CD14-positive monocyte (primary cell): ENCODE measurements at places on chromosomes 5 and 9.

DNA sequence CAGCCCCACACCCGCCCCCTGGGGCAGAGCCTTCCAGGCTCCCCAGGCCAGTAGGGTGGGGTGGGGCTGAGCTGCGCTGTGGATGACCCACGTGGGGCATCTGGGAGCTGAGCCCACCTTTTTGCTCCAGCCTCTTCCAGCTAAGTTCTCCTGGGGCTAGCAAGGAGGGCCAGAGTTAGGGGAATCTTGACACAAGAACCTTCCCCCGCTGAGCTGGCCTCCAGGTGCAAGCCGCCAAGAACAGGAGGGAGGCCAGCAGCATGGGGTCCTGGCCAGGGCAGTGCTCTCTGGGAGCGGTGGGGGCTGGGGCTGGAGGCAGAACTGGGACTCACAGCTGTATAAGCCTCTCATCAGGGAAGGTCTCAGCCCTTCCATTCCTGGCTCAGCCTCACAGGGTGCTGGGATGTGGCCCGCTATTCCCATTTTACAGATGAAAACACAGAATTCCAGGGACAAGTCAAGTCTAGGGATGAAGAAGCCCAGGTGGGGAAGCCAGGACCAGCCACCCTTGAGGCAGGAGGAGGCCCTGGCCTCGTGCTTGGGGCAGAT lies 21.5 kb downstream of the SARDH start:
- no peak for DNase-seq

GRCh38 chr9:89813482-89813881 lies 208.7 kb downstream of the GADD45G start:
- DNase-seq = no peak

- DNase-seq = no peak
Observed at GRCh38 chr5:125381290-125381689, 634.9 kb upstream of the ZNF608 start.

DNA sequence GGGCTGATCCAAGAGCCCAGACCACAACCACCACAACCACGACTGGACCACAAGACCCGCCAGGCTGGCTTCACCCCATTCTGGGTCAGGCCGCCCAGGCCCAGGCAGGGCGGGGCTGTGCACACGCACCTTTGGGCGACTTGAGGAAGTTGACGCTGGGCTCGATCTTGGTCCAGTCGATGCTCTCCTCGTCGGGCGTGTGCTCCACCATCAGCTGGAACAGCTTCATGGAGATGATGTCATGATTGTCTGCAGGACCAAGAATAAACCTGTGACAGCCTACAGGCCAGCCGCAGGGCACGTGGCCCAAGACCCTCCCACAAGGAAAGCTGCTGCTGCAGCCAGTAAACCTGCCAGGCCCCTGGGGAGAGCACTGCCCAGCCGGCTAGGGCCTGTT lies 17.3 kb downstream of the LMAN2 start:
- no peak for DNase-seq

DNA sequence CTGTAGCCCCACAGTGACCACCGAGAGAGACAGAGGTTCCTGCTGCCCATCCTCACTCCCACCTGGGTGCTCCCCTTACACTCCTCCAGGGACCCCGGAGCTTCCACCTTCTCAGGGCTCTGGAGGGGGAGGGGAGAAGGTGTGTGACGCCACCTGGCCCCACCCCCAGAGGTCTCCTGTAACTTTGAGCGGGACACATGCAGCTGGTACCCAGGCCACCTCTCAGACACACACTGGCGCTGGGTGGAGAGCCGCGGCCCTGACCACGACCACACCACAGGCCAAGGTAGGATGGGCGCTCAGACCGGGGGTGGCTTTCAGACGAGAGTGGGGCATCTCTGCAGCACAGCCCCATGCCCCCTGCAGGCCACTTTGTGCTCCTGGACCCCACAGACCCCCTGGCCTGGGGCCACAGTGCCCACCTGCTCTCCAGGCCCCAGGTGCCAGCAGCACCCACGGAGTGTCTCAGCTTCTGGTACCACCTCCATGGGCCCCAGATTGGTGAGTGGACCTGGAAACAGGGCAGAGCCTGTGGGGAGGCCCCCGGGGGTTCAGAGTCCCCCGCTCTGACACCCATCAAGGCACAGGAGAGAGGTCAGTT lies 4.5 kb downstream of the MAMDC4 start:
- no peak for DNase-seq

GRCh38 chr9:112380102-112380824 lies at the start of gene HSDL2:
Gene HSDL2, plus strand, starts transcription at chr9:112380108. Its CDS starts 56 bp downstream, at chr9:112380164.
- DNase-seq = peak; percentile 20

GRCh38 chr5:60719329-60719728 lies 19.4 kb upstream of the DEPDC1B start:
- no peak for DNase-seq

- no peak for DNase-seq
Observed at GRCh38 chr5:53481159-53481886, 894 bp downstream of the FST start.

DNA sequence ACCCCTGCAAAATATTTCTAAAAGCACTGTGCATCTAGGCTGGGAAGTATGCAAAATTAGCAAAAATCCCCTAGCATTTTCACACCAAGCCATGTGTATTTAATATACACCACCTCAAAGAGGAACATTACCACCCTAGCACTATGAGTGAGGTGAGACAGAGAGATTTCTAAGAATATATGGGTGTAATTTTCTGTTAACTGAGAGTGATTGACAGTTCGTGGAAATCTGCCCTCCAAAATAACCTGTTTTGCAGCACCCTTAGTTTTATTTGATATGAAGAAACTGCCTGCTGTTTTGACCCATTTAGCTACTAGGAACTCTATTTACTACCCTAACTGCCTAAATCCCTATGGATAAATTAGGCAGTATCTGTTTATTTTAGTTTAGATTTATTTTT lies 64.2 kb upstream of the CDKN2B start:
- no peak for DNase-seq

- peak; percentile 44 for DNase-seq
Observed at GRCh38 chr5:143176048-143176447, 227.4 kb downstream of the NR3C1 start.

- DNase-seq = no peak
Observed at GRCh38 chr5:132115375-132115774, 41.8 kb downstream of the CSF2 start.

GRCh38 chr5:86909418-86910295 lies 291.9 kb downstream of the COX7C start:
- DNase-seq = no peak

DNA sequence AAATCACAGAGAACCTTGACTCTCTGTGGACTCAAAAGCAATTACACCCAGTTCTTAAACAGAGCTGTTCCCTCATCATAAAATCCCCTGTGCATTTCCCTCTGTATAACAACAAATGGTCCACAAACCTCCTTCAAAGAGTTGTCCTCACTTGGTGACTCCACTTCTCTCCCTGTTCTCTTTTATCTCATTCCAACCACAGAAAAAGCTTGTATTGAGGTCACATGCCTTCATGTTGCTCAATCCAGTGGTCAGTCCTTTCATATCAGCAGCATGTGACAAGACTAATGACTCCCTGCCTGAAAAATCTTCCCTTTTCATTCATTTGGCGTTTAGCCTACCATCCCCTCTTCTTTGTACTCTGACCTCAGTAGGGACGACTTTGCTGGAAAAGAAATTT lies 158.0 kb downstream of the DEPDC1B start:
- DNase-seq = peak; percentile 81

- no peak for DNase-seq
Observed at GRCh38 chr9:903886-904285, 62.4 kb downstream of the DMRT1 start.

DNA sequence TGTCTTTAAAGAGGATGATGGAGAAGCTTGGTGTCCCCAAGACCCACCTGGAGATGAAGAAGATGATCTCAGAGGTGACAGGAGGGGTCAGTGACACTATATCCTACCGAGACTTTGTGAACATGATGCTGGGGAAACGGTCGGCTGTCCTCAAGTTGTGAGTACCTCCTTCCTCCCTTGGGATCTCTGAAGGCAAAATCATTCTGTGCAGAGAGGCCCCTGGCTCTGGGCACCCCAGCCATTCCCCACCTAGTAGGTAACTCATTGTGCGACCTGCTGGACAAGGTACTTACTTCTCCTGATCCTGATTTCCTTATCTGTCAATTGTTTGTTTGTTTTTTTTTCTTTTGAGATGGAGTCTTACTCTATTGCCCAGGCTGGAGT lies 7.6 kb upstream of the NUP214 start:
- DNase-seq = no peak

DNA sequence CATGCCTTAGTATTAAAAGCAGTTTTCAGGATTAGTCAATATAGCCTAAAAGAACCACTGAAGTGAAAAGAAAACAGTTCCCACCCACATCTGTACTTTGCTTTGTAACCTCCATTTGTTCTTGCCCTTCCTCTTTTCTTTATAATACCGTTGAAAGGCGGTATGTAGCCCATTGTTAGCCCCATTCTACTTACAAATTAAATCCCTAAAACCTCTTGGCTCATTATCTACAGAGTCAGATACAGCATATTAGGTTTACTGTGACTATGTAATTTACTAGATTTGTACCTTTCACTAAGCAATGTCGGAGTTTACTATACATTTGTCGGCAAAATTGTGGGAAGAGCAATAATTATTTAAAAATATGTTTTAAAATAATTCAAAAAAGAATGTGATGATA lies 17.3 kb downstream of the ALDH1A1 start:
- DNase-seq = no peak

GRCh38 chr5:108505608-108506007 lies 123.7 kb upstream of the FBXL17 start:
- DNase-seq = no peak

DNA sequence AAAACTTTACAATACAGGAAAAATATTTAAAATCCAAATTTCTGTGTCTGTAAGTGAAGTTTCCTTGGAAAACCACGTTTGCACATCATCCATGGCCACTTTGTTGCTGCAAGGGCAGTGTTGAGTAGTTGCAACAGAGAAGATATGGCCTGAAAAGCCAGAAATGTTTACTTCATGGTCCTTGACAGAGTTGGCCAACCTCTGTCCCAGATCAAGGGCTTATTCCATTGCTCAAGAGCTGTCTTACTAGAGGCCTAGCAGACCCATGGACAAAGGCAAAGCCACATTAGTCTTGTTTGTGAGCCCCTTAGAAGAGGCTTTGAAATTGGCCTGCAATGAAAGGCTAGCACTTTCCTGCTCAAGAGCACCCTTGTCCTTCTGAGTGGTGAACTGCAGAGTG lies 119.4 kb downstream of the GAS1 start:
- DNase-seq = no peak

DNA sequence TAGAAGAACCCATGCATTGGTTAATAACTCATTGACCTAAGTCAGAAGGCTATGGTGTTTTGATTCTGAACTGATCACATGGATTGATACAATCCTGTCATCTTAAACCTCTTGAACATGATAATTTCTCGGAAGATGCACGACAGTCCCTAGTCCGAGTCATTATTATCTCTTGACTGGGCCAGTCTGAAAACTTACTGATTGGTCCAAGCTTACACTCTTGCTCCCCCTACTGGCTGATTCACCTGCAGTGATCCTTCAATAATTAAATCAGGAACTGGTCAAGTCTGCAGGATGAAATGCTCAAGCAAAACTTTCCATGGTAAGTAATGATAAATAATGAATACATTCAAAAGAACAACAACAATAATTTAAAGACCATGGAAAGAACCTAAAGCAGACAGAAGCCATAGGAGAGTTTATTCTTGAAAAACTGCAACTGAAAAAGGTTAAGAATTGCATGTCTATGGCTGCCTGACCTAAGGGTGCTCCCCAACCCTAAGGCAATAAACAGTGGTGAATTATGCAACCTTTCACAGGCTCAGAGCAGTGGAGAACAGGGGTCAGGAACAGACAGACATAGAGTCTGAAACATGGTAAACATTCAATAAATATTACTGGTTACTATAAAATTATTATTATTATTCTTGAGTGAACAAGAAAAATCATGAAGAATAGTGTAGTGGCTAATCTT lies 79.3 kb downstream of the BRINP1 start:
- DNase-seq = peak; percentile 29

DNA sequence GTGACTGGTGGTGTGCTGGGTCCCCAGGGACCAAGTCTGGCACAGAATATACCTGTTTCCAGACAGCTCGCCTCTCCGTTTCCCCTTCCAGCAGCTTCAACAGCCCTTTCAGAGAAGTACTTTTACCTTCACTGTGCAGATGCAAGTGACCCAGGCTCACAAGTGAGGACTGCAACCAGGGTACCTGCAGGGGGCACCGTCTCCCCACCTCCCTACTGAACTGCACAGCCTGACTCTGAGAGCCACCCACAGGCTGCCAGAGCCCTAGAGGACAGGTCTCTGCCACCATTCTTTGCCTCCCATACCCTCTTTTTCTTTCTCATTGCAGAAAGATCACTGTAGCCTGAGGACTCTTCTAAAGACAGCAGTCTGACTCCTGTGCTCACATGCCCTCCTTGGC lies 15.4 kb downstream of the IL9 start:
- no peak for DNase-seq

DNA sequence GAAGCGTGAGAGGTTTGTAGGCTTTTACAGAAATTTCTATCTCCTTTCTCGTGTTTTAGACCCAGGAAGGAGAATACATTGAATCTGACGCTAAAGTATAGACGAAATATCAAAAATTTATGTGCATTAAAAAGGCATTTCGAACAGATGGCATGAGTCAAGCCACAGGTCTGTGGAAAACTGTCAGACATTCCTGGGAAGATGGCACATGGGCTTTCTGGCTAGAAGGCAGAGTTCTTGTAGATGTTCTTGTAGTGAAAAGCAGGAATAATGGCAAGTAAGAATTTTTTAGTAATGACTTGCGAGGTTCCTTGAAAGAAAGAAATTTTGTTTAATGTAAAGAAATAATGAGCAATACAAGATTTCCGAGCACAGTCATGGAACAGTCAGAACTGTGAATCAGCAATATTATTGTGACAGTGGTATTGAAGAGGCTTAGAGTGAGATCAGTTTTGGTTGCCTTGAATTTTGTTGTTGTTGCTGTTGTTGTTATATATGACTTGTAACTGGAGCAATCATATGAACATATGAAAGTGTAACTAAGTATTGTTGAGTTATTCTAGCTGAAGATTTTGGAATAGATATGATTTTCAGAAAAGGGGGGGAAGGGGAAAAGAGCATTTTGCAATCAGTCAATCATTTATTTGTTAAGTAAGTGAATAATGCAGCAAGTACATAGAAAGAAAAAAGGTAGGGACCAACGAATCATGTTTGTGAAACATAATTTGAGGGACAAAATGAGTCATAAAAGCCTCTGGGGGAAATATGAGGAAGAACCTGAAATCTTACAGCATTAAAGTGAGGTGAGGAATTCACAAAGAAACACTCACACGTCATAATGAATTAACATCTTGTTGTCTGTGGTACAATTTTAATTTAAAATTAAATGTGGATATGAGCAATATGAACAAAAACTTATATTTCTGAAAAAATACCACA lies 339.0 kb upstream of the CTNND2 start:
- no peak for DNase-seq

DNA sequence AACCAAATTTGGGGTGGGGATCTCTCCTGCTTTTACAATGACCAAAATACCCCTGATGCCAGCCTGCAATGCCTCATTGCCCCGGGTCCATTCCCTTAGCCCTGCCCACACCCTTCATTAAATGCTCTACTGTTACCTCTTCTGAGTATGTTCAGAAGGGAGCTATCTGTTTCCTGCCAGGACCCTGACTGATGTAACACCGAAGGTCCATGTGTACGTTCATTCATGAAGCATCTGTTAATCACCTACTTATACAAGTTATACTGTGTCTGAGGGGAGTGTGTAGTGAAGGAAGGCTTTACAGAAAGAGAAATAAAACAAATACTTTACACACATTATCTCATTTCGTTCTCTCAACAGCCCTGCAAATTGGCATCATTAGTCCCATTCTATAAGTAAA lies 51.9 kb downstream of the ASTN2 start:
- no peak for DNase-seq
